Psoas muscle (tissue), 8 donors: ENCODE measurements at places on chromosomes 12 and 14. TPM values are rescaled to one million over a fixed set of nuclear protein-coding genes. Genes with fewer than 3 reads are reported as not detected.

- DNase-seq, result no peak
Observed at GRCh38 chr14:86619726-86620125, 1089.8 kb downstream of the FLRT2 start.

GRCh38 chr14:84670796-84671195 lies 859.1 kb upstream of the FLRT2 start:
- no peak for DNase-seq

DNA sequence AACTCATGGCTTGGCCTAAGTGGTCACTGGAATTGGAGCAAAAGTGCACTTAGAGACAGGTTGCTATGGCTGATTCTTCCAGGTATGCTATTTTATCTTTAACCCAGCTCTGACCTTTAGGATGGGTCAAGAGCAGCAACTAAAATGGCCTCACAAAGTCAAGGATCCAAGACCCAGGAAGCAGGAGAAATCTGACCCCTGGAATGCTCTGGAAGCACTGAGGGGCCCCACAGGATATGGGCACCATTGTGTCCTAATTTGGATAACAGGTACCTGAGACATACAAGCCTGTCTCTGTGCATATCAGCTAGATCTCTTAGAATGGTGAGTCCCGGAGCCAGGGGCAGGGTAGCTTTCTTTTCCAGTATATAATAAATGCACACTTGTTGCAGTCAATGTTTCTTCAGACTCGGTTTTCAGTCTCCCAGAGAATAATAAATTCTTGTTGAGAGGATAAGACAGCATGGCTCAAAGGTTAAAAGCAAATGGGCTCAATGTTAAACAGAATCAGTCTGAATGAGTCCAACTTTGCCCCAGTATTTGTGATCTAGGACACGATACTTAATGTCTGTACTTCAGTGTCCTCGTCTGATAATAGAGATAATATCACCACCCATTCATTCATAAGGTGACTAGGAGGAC lies 29.3 kb upstream of the TMCC3 start:
- no peak for DNase-seq

DNA sequence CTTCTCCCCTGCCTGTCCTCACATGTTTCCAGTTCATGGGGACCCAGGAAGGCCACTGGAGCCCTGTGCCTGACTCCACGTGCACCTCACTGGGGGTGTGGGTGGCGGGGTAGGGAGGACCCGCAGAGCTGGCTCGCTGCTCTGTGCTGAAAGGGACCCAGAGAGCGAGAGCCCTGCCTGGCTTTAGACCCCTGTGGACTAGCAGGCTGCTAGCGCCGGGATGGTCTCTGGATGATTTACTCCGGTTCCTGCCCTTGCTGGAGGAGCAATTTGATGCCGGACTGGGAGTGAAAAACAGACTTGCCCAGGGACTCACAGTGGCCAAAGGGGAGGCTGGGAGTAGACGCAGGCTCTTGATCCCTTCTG lies 49.0 kb downstream of the NTF3 start:
- DNase-seq, result no peak

GRCh38 chr12:10033783-10034545 lies 3.5 kb downstream of the CLEC9A start:
- no peak for DNase-seq

GRCh38 chr12:92041742-92042141 lies 103.9 kb downstream of the BTG1 start:
- DNase-seq, result no peak

DNA sequence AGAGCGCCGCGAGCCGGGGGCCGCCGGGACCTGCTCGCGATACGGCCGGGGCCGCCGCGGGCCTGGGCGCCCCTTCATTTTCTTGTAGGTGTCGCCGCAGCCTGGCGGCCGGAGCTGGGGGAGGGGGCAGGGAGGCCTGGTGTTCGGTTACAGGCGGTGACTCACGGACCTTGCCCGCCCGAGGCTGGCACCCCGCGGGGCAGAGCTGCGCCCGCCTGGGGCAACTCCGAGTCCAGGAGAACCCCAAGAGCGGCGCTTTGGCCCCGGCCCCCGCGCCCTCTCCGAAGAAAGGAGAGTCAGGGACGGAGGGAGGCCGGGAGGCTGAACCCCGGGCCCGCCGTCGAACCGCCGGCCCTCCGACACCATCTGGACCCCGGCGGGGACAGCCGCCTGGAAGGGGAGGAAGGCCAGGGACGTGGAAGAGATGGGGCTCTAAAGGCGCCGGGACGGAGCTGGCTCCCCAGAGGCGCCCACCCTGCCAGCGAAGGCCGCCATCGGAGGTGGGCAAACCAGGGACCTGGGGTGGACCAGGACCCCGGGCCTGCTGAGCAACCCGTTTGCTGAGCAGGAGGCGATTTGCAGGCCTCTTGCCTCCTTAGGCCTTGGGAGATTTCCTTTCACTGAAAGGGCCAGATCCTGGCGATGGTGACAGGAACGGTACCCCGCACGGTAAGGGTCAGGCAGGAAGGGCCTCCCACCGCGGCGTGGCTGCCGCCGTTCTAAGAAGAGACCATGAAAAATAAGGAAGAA lies 843 bp upstream of the NUAK1 start:
- peak; percentile 87 for DNase-seq

- no peak for DNase-seq
Observed at GRCh38 chr12:71440763-71441748, 1.5 kb downstream of the LGR5 start.

DNA sequence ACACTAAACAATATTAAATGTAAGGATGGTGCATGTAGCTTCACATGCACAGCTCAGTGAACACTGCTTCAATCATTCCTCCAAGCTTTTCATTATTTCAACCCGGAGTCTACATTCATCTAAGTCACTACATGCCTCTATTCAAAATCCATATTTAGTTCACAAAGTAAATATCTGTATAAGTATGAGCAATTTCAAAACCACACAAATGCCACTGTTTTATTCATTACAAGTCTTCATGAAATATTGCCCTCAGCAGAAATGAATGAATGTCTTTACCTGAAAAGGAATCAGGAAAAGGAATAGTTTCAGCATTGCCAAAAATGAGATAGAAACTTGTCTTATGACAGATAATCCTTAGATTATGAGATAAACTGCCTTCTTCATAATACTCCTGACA lies 149.4 kb downstream of the SLC38A4 start:
- DNase-seq, result no peak

- DNase-seq, result no peak
Observed at GRCh38 chr14:54335569-54336155, 61.1 kb upstream of the CDKN3 start.

GRCh38 chr12:106974511-106974910 lies 12.4 kb downstream of the MTERF2 start:
- DNase-seq, result no peak

GRCh38 chr12:107467716-107468115 lies 217.9 kb upstream of the PWP1 start:
- no peak for DNase-seq

DNA sequence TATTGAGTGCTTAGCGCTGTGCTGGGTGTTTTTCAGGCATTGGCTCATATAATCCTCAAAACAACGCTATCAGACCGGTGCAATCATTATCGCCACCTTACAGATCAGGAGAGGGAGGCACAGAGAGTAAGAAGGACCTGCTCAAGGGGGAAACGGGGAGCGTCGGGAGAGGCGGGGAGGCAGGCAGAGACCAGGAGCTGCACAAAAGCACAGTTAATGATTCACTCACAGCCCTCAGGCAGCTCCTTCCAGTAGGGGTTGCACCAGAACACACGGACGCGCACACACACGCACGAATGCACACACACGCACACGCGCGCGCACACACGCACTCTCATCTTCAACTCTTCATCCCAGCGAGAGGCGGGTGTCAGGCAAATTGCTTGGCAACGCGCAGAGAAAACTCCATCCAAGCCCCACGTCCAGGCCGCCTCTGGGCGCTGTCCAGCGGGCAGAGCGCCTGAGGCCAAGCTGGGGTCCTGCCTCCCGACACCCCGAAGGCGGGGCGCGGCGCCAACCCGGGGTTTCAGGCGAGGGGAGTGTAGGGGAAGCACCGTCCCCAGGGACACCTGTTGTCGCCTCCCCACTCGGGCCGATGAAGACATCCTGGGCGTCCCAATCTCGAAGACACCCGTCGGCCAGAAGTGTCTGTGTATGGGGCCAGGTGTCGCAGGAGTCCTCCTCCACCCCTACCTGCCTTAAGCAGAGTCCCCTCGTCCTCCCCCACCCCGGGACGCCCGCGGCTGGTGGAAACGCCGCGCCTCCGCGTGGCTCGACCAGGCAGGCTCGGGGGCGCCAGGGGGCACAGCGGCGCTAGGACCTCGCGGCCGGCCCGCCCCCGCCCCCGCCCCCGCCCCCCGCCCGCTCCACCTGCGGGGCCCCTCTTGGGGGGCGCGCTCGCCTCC lies 35.5 kb upstream of the STON2 start:
- peak; percentile 80 for DNase-seq

GRCh38 chr14:60021619-60022018 lies 70.1 kb upstream of the PCNX4 start:
- DNase-seq, result no peak

GRCh38 chr14:97388408-97388807 lies 591.2 kb downstream of the VRK1 start:
- no peak for DNase-seq

DNA sequence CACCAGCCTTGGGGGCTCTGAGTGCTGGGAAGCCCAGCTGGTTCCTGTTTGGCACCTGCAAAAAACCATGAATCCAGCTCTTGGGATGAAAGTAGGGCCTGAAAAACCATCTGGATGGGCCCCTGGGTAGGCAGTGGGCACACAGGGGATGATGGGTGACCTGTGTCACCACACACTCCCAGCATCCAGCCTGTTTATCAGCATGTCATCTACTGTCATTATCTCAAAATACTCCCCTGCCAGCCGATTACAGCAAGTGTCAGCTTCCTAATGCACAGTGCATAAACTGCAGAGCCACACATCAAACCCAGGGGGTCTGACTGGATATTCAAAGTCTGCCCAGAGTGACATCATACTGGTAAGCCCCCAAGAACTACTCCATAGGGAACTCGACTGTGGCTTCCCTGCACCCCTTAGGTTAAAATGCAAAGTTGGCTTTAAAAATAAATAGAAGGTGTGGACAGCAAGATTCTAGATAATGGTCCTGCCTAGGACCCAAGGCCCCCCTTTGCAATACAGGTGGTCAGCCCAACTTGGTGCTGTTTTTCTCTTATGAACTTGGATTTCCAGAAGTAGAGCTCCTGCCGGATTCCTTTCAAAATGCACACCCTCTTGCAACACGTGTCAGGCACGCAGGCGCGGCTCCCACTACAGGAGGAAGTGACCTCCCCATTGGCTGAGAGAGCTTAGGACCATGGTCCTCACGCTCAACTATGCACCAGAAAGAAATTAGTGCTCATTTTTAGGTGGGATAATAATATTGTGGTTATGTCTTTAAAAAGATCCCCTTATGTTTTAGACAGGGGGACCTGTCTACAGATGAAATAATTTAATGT lies 94.1 kb downstream of the GCH1 start:
- no peak for DNase-seq

DNA sequence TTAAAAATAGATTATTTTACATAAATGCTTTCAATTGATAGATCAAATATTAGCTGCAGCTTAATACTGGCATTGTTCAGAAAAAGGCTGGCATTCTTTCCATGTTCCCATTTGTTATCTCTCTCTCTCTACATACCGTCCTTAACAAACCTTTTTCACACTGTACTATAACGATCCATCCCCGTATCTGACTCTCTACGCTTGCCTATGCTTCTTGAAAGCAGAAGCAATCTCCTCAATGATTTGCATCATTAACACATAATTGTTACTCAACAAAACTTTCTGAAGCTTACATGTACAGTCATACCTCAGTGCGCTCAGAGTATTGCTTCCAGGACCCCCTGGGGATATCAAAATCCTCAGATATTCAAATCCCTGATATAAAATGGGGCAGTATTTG lies 89.7 kb downstream of the TMTC1 start:
- no peak for DNase-seq

GRCh38 chr14:51525739-51526138 lies 126.0 kb upstream of the FRMD6 start:
- no peak for DNase-seq

DNA sequence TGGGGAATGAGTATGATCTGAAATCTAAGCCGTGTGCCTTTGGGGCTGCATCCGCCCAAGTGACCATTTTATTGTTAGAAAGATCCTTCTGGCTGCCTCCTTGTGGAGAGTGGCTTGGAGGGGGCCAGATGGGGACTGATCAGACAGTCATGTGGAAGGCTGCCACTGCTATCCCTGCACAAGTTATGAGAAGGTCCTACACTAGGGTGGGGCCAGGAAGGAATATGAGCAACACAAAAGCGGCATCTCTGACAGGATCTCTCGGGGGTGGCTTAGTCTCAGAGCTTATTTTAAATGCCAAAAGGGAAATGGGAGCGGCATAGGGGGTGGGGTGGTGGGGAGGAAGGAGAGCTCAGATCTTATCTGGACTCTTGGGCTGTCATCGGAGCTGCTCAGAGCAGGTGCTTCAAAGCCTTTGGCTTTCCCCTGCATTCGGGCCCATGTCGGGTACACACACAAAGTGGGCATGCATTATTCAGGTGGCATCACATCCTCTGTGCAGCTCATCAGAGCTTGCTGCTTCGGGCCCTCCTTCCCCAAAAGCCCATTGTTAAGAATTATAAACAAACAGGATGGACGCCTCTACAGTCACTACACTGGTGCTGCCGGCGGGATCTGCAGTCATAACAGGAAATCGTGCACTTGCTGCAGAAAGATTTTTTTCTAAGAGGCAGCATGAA lies 805.4 kb downstream of the VRK1 start:
- DNase-seq, result no peak

- no peak for DNase-seq
Observed at GRCh38 chr12:92488735-92489134, 214.1 kb upstream of the PLEKHG7 start.

DNA sequence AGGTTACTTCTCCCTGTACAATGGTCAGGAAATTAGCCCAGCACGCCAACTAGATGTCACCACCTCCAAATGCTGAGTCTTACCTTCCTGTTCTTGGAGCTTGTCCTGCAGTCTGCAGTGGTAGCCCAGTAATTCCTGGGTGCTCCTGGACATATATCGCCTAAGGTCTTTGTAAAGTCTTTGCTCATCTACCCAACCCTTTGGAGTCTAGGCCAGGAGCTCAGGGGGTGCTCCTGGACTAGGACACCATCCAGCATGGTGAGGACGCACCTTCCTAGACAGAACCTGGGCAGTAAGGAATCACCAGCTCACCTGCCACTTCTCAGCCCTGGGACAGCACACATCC lies 569 bp downstream of the SERPINA10 start:
- DNase-seq, result no peak

- no peak for DNase-seq
Observed at GRCh38 chr14:75675265-75675960, 14.4 kb downstream of the TTLL5 start.

GRCh38 chr12:65098364-65098763 lies 22.7 kb downstream of the WIF1 start:
- DNase-seq, result no peak

GRCh38 chr12:43407816-43408645 lies 144.0 kb downstream of the ADAMTS20 start:
- no peak for DNase-seq

TESPA1 gene
- 0.54 TPM for total RNA-seq

MYO1H gene
- total RNA-seq, result not detected

DACT1 gene
- 1.3 TPM for total RNA-seq

ITGB7 gene
- total RNA-seq, result 0.40 TPM

APEX1 gene
- 81.2 TPM for total RNA-seq

B3GNT4 gene
- not detected for total RNA-seq

AQP2 gene
- total RNA-seq, result not detected

TMEM253 gene
- total RNA-seq, result 0.17 TPM
